ENCODE measurements at places on chromosomes 7 and 10. TPM values are rescaled to one million over a fixed set of nuclear protein-coding genes. Genes with fewer than 3 reads are reported as not detected.
A peak's percentile ranks its signal among the peaks of the same experiment; 100 is the strongest.

DNA sequence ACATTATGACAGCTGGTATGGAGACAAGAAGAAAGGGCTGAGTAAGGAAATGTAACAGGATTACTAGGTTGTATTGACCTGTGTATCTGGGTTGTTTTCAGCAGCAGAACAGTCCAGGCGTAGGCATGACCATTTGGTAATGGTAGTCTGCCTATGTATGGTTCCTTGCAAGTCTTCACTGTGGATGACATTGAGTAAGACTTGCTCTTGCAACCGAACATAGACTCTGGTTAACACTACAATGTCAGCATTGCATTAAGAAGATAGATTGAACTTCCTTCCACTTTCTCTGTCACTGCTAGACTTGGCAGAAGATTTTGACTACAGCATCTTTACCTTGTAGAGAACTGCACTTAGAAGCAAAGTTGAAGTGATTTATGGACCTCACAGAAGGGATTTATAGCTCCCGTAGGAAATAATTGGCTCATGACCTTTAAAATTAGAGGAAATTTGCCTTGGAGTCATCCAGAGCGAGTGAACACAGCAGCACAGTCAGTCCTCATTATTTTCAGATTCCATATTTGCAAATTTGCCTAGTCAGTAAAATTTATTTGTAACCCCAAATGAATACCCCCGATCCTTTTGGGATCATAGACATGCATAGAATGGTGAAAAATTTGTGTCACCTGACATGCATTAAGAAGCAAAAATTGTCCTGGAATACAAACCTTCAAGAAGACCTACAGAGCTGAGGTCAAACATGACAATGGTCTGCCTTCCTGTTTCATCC lies 79.6 kb upstream of the STRIP2 start:
- no peak for DNase-seq

GRCh38 chr10:5744849-5745248 lies 60.2 kb downstream of the TASOR2 start:
- DNase-seq, result no peak

DNA sequence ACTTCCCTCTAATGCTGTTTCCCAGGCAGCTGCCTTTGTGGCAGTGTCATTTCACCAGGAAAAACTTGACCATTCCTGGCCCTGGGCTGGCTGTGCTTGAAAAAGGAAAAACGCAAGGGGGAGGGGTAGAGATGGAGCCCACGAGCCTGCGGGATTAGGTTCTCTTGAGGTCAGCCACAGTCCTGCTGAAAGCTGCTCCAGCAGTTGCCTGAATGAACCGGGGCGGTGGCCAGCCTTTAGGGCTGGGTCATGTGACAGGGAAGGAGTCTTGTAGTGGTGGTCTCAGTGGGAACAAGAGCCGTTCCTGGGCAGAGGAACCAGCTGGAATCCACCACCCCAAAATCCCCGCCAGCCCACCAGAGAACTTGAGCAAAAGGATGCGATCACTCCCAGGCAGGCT lies 51.2 kb upstream of the LRRC4 start:
- no peak for DNase-seq

GRCh38 chr10:70053218-70053840 lies 683 bp downstream of the MACROH2A2 start:
- no peak for DNase-seq

DNA sequence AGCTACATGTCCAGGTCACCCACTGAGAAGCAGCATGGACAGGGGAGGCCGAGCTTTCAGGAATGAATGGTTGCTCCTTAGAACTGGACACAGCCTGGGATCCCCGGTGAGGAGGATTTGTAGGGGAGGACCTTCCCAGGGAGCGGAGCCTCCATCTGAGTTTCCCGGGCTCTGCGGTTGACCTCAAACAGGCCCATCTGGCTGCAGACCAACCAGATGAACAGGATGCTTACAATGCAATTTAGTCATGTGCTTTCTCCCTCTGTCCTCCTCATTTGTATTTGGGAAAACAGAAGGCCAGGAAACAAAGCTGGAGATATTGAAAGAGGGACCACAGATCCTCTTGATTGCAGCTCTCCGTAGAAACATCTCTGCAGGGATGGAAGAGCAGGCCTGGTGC lies 104.8 kb downstream of the EMX2 start:
- DNase-seq, result peak; percentile 3

DNA sequence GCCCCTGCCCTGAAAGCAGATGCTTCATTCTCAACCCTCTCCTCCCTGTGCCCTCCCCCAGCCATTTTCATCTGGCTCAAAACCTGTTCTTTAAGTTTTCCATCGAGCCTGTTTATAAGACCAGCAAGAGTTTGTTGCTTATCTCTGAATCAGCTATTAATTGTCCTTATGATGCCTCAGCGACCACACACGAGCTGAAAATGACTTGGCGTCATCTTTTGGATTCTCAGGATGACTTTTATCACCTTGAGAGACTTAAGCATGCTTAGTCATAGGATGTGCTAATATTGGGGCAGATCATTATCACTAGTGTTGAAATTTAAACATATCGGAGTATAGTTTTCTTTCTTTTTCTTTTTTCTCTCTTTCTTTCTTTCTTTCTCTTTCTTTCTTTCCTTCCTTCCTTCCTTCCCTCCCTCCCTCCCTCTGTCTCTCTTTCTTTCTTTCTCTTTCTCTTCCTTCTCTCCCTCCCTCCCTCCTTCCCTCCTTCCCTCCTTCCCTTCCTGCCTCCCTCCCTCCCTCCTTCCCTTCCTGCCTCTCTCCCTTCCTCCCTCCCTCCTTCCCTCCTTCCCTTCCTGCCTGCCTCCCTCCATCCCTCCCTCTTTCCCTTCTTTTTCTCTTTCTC lies 184.5 kb downstream of the PHTF2 start:
- DNase-seq, result peak; percentile 25

- DNase-seq, result no peak
These were observed 33.5 kb upstream of the RNF148 start for GRCh38 chr7:122736183-122736582.

DNA sequence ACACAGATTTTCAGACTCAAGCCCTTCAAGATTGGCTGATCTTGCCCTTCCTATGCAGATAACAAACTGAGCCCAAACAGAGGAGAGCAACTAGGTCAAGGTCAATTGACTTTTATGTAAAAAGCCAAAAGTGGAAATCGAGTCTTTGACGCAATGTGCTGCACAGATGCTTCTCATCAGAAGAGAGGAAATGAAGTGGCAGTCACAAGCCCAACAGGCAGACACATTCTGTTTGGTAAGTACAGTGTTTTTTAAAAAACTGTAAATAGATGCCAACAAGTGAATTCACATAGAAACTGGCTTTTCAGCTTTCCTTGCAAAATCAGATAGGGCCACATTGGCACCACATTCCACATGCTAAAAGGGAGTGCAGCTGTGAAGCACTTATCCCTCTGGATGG lies 606.6 kb downstream of the KCNMA1 start:
- no peak for DNase-seq

DNA sequence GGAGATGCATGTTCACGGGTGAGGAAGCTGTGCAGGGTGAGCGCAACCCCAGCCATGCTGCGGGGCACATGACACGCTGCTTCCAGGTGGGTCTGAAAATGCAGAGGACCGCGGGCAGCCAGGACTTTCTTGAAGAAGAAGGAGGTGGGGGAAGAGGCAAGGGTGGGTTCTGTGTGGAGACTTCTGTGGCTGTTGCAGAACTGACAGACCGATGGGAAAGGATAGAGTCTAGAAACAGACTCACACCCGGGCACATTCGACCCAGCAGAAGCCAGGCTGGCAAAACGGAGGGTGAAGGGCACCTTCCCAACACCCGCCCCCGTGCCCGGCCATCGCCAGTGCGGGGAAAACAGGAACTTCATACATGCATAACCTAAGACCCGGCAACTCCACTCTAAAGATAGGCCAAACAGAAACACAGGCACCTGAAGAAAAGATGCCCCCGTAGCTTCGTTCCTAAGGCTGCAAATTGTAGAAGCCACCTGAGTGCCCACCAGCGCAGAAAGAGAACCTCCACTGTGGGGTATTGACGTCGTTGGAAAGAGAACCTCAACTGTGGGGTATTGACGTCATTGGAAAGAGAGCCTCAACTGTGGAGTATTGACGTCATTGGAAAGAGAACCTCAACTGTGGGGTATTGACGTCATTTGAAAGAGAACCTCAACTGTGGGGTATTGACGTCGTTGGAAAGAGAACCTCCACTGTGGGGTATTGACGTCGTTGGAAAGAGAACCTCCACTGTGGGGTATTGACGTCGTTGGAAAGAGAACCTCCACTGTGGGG lies 4.8 kb upstream of the KNDC1 start:
- no peak for DNase-seq

DNA sequence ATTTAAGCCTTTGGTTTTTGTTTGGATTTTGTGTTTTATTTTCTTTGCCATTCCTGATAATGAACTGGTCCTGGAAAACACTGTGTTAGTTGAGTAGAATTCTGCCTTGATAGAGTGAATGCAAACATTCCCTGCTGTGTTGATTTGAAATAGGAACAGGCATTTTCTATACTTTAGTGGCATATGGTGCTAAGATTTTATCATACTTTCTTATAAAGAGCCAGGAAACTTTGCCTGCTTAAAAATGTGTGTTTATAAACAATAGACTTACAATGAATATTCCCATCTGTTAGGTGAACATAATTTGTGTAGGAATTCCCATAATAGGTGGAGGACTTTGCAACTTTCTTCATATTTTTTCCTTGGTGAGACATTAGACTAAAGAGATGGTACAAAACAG lies 333.3 kb downstream of the SDK1 start:
- no peak for DNase-seq

DNA sequence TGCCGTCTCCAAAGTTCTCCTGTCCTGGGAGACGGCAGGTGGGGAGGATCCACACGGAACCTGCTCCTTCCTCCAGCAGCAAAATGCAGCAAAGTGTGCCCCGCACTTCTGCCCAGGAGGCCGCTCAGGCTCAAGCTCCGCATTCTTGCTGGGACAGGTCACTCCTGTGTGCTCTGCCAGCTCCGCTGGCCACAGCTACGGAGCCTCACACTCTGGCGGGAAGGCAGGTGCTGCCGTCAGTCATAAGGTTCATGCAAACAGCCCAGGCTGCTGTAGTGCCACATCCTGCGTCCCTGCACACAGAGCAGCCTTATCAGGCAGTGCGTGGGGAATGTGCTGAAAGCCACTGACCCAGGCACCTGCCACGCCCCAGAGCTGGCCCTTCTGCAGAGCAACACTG lies 22.4 kb downstream of the ADGRA1 start:
- no peak for DNase-seq

DNA sequence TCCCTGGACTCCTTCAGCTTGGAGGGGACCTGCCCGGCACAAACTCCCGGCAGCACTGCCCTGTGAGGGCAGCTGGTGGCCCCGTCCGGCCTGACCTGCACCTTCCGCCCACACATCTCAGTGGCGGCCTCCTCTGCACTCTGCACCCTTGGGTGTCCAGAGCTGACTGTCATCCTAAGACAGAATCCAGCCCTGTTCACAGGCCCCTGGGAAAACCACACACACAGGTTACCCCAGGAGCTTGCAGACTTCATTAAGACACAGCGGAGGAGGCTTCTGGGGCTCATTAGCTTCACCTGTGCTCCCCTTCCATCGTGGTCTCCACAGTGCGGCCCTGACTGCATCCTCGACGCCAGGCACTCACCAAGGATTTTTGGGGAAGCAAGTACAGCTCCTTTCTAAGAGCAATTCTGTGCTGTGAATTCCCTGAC lies 51.5 kb upstream of the SHH start:
- no peak for DNase-seq

DNA sequence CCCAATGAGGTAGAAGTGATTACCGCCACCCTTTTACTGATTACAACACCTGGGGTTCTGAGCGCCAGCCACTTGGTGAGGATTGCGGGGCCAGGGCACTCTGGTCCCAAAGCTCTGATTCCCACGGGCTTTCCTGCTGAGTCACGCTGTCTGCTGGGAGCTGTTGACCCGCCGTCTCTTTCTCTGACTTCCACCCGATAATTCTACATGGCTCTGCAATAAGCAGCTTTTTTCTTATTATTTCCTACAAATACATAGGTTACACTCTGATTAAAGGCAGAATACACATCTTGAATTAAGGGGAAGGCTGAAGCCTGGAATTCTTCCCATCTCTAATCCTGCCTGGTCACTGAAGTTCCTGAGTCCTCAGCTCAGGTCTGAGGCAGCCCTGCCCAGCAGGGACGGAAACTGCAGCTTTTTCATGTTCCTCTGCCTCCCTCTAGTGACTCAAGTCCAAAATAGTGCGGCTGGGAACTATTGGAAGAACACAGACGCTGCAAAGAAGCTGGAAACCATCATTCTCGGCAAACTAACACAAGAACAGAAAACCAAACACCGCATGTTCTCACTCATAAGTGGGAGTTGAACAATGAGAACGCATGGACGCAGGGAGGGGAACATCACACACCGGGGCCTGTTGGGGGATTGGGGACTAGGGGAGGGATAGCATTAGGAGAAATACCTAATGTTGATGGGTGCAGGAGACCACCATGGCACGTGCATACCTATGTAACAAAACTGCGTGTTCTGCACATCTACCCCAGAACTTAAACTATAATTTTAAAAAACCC lies 178.3 kb downstream of the PRKCQ start:
- peak; percentile 77 for DNase-seq

DNA sequence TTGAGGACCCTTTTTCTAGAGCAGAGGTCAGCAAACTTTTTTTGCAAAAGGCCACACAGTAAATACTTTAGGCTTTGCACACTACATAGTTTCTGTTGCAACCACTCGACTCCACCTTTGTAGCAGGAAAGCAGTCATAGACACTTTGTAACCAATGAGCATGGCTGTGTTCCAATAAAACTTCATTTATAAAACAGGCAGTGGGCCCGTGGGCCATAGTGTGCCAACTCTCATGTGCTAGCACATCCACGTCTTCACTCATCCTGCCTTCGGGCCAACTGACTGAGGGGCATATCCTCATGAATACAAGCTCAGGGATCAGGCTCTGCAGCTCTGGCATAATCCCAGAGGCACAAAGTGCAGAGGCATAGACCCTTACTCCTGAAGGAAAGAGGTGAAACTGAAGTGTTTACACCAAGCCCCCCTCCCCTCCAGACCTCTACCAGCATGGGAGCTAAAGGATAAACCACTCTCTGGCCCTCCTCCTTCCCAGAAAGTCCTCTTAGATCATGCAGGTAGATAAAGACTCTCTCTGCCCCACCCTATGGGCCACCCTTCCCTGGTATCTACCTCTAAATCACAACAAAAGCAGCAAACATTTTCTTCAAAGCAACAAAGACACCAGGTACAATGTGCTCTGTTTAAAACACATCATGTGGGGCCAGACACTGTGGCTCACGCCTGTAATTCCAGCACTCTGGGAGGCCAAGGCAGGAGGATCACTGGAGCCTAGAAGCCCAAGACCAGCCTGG lies 71.0 kb downstream of the DLG5 start:
- DNase-seq, result no peak

GRCh38 chr10:19250546-19250945 lies 201.9 kb downstream of the MALRD1 start:
- peak; percentile 70 for DNase-seq

- DNase-seq, result peak; percentile 26
These were observed 34.4 kb downstream of the ASAH2 start for GRCh38 chr10:50216894-50217293.

GRCh38 chr7:156918635-156919034 lies 25.7 kb upstream of the LMBR1 start:
- no peak for DNase-seq

The TFR2 gene
- total RNA-seq, result 0.50 TPM

The FBXL13 gene
- total RNA-seq, result 1.6 TPM

The DENND2A gene
- total RNA-seq, result 42.1 TPM

The GTPBP4 gene
- 106 TPM for total RNA-seq

The TMEM213 gene
- not detected for total RNA-seq

Measured in astrocyte (in vitro differentiated cells and primary cell).